ENCODE measurements at places on chromosomes 1 and 21.

GRCh38 chr1:30715216-30715615 lies 8.2 kb downstream of the MATN1 start:
- no peak for DNase-seq

DNA sequence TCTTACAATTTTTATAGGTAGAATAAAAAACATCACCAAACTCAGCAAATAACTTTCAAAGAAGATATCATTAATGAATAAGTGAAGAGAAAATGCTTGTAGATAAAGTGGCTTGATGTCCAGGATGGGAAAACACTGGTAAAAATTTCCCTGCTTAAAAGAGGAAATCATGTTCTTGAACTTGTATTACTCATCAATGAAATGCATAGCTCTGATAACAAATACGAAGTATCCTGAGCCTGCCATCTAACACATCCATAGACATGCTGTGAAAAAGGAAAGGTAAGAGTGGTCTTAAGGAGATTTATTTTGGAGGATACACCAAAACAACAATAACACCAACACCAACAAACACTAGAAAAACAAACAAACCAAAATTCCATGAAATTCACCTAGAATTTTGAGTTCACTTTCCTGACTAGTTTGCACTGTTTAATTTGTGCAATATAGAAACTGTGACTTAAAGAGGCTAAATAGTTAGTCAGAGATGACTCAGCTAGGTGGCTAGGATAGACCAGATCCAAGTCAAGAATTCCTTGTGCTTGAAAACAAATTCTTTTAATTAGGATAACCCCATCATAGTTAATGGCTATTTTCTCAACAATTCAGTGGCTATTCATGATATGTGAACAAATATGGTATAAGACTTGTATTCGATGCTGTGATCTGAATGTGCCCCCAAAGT lies 179.8 kb upstream of the KCNK2 start:
- DNase-seq = no peak

DNA sequence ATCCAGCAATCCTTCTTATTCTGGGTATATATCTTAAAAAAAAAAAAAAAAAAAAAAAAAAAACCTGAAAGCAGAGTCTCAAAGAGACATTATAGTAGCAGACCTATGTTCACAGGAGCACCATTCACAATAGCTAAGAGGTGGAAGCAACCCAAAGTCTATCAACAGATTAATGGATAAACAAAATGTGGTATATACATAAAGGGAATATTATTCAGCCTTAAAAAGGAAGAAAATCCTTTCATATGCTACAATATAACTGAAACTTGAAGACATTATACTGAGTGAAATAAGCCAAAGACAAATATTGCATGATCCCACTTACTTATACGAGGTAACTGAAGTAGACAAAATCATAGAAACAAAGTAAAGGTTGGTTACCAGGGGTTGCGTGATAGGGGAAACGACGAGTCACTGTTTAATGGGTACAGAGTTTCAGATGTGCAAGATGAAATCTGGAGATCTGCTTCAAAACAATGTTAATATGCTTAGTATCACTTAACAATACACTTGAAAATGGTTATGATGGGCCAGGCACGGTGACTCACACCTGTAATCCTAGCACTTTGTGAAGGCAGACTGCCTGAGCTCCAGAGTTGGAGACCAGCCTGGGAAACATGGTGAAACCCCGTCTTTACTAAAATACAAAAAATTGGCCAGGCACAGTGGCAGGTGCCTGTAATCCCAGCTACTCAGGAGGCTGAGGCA lies 29.5 kb downstream of the PIK3R3 start:
- DNase-seq = peak; percentile 1

GRCh38 chr1:110706621-110707020 lies 31.9 kb upstream of the KCNA3 start:
- DNase-seq = no peak

DNA sequence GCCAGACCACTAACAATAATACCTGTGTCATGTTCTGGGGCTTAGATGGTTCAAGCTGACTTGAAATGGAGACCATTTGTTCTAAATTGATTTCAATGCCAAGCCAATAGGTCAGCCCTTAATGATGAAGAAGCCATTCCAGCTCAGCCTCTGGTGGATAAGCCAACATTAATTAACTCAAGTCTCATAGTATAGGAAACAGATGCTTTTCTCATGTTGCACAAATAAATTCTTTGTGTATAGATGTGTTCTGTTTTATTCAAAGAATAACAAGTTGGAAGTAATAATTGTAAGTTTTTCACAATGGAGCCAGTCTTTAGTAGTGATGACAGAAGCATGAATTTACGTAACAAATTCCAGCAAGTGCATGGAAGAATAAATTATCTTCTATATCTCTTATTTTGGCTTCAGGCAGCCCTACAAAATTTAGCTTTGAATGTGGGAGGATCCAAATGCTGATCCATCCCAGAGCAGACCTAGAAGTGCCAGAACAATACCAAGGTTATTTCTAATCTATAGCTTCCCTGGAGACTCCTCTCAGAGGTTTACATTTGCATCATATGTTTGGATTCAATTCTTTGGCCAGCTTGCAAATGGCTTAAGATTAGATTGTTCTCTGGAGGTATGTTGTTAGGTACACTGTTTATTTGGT lies 42.2 kb upstream of the C1orf105 start:
- DNase-seq = no peak

DNA sequence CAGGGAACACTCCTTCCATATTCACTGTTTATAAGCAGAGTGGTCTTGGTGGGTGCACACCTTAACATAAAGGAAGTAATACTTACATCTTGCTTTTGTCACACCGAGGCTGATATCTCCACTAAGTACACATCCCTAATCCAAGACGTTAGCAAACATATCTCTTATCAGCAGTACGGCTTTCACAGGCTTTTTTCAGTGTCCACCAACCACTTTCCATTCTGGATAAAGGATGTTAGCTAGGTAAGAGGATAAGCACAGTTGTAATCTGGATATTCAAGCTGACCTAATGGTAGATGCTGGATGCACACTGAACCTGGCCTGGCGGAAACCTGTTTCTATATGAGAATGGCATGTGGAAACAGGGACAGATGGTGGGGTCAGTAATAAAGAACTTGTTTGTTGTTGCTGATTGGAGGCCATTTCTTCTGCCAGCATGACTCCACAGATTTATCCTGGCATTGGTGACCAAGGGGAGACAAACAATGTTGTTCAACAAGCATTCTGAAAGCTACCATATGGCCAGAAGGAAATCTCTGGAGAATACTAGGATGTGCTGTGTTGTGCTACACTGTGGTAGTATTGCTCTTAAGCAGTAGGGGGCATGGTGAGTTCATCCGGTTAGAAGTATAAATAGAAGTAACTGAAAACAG lies 416.4 kb downstream of the PTBP2 start:
- peak; percentile 2 for DNase-seq

GRCh38 chr1:15958793-15959192 lies 17.1 kb downstream of the ZBTB17 start:
- no peak for DNase-seq

GRCh38 chr21:37642493-37642892 lies 273.8 kb downstream of the KCNJ6 start:
- peak; percentile 47 for DNase-seq

GRCh38 chr21:32423320-32424190 lies 11.0 kb downstream of the EVA1C start:
- no peak for DNase-seq

DNA sequence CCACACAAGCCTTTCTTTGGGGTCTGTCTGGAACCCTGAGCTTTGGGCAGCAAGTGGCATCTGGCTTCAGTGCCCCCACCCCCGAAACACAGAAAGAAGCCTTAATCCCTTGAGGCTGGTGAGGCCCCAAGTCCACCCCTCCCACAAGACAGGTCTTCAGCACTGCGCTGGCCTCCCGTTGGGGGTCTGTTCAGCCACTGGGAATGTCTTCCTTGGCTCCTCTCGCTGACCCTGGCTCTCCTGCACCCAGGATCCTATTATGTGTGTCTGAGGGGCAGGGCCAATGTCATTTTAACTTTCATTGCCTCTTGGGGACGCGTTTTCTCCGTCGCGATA lies 26.9 kb downstream of the ATP8B2 start:
- no peak for DNase-seq

- DNase-seq = no peak
These were observed 4.7 kb upstream of the G0S2 start for GRCh38 chr1:209670441-209671082.

- no peak for DNase-seq
These were observed 180.5 kb downstream of the DYRK1A start for GRCh38 chr21:37546949-37547614.

DNA sequence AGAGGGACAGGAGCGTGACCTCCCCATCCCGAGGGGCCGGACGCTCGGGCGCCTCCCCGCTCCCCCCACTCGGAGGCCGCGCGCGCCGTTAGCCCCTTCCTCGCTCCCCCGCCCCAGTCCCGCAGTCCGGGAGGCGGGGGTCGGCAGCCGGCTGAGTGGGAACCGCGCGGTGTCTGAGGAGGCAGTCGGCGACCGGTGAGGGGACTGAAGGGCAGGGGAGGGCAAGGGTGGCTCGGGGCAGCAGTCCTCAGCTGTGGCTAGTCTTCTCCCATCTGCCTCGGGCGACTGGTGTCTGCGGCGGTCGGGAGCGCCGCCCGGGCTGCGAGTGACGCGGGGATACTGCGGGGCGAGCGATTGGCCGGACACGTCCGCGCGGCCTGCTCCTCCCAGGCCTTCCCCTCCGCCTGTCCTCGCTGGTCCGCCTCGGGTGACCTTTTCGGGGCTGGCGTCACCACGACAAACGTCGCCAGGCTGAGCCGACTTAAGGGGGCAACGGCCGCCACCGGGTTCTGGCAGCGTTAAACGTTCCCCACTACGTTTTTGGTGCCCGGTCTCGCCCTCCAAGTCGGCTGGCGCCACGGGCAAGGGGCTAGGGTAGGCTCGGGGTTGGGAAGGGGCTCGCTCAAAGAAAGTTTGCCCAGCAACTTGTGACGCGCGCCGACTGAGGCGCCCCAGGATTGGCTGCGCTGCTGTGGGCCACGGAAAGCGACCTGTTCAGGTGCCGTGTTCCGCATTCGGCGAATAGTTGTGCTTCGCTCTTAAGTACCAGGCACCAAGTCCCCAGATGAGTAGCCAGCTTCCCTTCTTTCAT lies 538 bp downstream of the ZNF672 start:
- peak; percentile 84 for DNase-seq

- DNase-seq = no peak
These were observed 12.6 kb upstream of the IER5 start for GRCh38 chr1:181075766-181076350.

GRCh38 chr1:201755200-201755599 lies 73.8 kb upstream of the IPO9 start:
- DNase-seq = no peak

DNA sequence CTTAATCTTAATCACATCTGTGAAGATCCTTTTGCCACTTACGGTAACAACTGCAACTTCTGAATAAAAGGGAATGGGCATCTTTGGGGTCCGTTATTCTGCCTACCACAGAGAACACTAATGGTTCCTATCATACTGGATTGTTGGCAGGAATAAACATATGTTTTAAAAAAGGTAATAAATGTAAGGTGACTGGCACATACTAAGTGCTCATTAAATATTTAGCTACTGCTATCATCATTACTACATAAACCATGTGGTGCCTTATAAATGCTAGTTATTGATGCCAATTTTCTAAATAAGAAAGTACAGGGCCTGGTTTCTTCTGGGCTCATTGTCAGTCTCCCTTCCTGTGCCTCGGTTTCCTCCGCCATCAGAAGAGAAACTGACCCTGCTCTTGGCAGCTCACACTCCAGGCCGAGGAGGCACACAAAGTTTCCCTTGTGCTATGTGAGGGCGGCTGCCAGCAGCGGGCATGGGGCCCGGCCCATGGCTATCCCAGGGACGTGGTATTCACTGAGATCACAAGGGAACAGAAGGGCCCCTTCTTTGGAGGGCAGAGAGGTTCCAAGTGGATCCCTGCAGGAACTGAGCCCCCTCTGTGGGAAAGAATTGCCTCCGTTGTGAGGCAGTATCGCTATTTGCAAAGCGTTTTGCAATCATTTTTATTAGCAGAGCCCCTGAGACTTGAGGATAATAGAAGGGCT lies 26.2 kb downstream of the NAV1 start:
- DNase-seq = no peak

DNA sequence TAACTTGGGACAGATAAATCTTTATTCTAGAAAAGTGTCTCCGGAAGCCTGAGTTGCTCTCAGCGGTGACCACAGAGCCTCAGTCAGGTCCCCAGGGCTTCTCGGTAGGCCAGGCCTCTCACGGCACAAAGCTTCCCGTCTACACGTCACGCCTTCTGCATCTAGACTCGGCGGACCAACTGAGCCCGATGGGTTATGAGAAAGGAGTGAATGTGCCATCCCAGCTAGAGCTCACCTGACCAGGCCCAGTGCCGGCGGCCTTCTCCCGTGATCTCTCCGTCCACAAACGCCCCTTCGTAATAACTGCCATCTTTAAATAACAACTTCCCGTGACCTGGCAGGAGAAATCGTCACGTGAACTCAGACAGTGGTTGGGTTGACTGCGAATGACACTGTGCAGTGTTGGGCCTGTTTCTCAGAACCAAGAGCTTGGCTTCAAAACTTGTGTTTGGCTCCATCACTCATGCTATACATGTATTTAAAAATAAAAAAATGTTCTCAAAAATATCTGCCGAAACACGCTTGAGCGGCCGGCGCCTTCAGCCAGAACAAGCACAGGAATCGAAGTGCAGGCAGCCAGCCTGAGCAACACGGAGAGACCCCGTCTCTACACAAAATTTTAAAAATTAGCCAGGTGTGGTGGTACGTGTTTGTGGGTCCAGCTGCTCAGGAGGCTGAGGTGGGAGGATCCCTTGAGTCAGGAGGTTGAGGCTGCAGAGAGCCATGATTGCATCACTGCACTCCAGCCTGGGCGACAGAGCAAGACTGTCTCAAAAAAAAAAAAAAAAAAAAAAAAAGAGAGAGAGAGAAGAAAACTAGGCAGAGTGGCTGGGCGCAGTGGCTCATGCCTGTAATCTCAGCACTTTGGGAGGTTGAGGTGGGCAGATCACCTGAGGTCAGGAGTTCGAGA lies 3.1 kb downstream of the MORN1 start:
- DNase-seq = no peak

DNA sequence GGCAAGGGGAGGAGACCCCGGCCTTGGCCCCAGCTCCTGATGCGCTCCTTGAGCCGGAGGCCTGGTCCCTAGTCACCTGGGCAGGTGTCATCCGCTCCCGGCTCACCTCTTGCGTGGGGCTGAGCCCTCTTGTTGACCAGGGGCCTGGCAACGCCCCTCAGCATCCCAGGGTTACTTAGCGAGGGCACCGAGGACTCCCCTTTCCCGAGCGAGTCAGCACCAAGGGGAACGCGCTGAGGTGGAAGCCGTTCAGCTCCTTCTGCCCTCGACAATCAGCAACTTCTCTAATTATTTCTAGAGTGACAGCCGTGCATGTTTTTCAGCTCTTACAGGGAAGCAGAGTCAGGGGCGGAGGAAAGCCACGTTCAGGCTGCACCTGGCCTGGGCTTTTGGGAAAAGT lies 522 bp downstream of the SLC45A1 start:
- DNase-seq = no peak

GRCh38 chr1:42765269-42765668 lies 1.6 kb downstream of the P3H1 start:
- DNase-seq = no peak

DNA sequence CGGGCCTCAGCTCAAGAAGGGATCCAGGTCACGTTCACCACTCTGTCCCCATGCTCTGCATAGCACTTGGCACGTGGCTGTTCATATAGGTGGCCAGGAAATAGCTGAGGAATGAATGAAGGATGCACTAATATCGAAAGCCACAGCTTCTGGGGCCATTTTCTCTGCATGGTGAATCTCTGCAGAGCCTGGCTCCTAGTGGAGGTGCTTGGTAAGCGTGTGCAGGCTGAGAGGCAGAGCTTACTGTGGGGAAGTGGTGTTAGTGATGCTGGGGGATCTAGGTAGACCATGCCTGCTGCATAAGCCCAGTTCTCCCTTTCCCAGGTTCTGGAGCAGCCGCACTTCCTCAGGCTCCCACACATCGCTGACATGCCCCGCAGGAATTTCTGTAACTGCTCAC lies 8.3 kb downstream of the CSRP1 start:
- no peak for DNase-seq
